ENCODE measurements at places on chromosomes 7 and 10. TPM values are rescaled to one million over a fixed set of nuclear protein-coding genes. Genes with fewer than 3 reads are reported as not detected.
A peak's percentile ranks its signal among the peaks of the same experiment; 100 is the strongest.

MRPS33 gene
- 12.1 TPM for total RNA-seq

ADIRF gene
- total RNA-seq, result 4.2 TPM

DNA sequence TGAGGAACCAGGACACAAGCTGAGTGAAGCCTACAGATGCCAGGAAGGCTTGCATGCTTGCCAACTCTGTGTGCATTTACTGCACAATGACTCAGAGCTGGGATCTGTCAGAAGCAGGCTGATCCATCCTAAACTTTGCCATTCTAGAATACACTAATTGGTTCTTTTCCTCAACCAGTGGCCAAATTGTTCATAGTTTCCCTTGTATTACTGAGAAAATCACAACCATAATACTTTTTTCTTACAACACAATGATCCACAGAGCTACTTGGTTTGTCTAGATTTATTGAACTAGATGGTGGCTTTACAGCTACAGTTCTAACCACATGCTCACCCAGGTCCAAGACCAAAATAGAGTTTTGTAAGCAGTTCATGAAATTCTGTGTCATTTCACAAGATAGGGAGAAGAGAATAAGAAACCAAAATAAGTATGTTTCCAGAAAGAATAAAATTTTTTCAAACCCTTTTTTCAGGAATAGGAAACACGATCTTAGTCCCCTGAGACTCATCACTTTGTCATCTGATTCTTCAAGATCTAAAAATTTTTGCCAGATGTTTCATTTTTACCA is 21.0 kb upstream of the LRRC17 start:
- peak; percentile 92 for DNase-seq

DNA sequence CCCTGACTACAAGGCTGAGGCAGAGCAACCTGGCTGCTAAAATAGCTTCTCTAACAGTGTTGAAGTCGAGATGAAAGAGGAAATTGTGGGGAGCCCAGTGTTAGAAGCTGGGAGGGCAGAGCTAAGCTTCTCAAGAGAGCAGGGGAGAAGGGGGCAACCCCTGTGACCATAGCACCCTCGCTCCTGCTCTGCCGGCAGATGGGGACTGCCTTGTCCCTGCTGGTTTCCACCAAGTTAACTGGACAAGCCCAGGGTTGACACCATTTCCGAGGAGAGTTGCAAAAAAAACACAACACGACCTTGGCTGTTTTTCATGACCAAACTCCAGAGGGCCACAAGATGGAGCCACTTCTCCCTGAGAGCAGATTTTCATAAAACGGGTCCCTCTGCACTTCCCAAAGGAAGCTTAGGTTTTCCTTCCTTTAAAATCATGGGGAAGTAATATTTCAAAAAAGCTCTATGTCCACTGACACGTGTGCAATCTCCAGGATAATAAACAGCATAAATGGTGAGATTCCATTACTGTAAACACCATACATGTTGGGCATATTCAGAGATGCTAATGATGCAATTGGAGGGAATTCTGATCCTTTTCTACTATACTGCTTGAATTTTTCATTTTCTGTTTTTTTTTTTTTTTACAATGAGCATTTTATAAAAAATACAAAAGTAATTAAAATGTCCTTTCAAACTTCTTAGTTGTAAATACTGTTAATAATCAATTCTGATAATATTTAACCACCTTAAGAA is 140.4 kb downstream of the PIP4K2A start:
- DNase-seq, result peak; percentile 9

DNA sequence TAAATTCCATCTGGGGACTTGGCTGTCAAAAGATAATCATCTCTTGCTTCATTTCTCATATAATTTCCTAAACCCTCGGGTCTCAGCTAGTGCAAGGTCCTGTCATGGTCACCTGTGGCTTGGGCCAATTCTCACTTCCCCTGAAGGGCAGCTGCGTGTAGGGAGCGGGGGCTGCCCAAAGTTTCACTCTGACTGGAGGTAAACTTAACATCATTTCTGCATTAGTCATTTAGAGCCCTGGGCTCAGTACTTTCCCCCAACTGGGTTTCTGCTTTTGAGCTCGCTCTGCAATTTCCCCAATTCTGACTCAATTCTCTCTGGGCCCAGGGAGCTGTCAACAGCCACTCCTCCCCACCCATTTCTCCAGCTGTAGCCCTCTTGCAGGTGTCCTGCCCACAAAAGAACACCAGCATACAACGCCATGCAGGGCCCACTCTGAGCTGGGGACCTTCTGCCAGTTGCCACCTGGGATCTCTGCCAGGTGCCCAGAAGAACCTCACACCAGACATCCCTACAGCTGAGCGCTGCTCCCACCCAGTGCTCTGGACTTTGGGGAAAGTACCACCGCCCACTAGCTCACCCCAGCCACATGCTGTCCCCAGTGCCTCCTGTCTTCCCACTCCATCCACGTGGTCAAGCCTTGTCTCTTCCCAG is 37.9 kb downstream of the VOPP1 start:
- DNase-seq, result peak; percentile 88

DNA sequence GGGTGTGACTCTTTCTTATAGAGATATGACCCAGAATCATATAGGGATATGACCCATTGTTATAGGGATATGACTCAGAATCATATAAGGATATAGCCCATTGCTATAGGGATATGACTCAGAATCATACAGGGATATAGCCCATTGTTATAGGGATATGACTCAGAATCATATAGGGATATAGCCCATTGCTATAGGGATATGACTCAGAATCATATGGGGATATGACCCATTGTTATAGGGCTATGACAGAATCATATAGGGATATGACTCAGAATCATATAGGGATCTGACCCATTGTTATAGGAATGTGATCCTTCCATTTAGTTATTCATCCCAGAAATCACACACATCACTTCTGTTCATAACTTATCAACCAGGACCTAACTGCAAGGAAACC is 312.2 kb upstream of the ADARB2 start:
- DNase-seq, result no peak

GRCh38 chr7:13496976-13497375 is 492.5 kb downstream of the ETV1 start:
- no peak for DNase-seq

GRCh38 chr10:109996225-109996624 is 11.6 kb upstream of the ADD3 start:
- DNase-seq, result no peak

DNA sequence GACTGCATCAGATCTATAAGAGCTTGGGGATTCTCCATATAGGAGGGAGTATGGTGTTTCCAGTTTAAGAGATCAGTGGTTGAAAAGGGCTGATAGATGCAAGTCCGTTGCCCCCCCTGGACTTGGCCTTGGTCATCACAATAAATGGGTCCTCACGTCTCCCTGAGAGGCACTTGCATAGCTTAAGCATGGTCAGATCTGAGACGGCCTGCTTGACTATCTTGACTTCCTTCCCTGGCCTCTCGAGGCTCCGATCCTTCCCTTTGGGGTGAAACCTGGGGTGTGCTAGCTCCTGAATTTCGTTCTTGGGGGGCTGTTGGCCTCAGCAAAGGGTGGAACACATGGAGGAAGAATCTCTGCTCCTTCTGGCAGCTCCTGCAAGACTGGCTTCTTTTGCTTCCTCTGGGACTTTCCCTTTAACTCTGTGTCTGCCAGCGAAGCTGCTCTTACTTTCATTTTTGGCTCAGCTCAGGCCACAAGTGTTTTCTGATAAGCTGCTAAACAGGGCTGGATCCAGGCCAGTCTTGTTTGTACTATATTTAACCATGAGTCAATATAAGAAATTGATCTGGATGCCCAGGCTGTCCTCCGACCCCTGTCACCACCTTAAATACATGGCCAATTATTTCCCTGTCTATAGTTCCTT is 11.2 kb upstream of the ZNF485 start:
- DNase-seq, result peak; percentile 47

- no peak for DNase-seq
Observed at GRCh38 chr7:98217623-98218582, 6.7 kb downstream of the BHLHA15 start.
